ENCODE measurements at places on chromosomes 5 and 9.

- DNase-seq = peak; percentile 92
Measured at GRCh38 chr5:149002053-149002452, 60.8 kb downstream of the SH3TC2 start.

GRCh38 chr9:16133556-16134227 lies 580.8 kb downstream of the CCDC171 start:
- peak; percentile 92 for DNase-seq

DNA sequence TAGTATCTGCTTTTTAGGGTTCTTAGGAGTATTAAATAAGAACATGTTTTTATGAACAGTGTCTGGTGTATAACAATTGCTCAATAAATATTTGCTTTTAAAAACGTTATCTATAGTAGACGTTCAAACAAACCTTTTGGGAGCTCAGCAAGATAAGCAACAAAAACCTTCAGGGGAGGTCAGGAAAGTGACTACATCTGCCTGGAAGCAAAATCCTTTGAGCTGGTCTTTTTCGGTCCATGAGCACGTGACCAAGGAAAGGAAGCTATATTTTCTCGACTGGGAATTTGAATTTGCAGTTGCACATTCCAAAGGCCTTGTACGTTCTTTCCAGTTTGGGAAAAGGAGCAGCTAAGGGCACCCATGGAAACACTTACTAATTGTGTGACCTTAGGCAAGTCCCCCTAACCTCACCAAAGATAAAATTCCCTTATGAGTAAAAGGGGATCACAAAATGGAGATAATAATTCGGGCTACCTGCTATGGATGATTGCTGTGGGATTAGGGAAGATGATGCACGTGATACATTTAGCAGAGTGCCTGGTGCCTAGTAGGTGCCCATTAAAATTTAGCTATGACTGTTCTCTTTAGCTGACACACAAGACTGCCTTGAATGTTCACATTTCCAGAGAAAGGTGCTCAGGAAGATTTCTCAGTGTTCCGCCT lies 45.4 kb downstream of the PTTG1 start:
- peak; percentile 23 for DNase-seq

DNA sequence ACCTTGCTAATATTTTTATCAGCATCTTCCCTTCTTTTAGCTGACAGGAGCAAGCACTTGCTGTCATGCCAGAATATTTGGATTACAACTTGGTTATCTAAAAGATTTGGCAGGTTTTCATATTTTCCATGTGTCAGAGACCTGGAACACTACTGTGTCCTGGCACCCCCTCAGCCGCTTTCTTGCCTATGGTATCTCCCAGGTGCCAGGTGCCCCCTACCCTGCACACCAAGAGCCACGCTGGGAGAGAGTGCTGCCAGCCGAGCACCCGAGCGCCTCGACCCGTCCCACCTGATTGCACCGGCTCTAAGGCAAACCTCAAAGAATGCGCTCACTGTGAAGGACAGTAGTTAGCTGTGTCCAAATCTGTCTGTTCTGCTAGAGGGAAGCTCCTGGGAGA lies 84.8 kb downstream of the GTF3C4 start:
- no peak for DNase-seq

- DNase-seq = no peak
Measured at GRCh38 chr5:180600554-180601041, 9.3 kb upstream of the SCGB3A1 start.

DNA sequence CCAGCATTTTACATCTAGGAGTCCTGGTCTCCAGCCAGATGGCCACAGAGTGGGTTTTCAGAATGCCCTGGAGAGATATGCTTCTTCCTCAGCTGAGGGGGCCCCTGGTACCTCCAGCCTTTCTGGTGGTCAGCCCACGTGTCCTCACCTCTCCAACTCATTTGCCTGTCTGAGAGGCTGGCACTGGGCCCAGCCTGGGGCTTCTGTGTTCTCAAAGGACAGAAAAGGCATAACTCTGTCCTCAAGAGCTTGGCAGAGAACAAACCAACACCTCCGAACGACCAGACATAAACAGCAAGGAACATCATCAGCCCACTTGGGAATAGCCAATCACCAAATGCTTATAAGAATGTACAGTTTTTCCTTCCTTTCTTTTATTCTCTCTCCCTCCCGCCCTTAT lies 17.1 kb downstream of the ENG start:
- DNase-seq = no peak

DNA sequence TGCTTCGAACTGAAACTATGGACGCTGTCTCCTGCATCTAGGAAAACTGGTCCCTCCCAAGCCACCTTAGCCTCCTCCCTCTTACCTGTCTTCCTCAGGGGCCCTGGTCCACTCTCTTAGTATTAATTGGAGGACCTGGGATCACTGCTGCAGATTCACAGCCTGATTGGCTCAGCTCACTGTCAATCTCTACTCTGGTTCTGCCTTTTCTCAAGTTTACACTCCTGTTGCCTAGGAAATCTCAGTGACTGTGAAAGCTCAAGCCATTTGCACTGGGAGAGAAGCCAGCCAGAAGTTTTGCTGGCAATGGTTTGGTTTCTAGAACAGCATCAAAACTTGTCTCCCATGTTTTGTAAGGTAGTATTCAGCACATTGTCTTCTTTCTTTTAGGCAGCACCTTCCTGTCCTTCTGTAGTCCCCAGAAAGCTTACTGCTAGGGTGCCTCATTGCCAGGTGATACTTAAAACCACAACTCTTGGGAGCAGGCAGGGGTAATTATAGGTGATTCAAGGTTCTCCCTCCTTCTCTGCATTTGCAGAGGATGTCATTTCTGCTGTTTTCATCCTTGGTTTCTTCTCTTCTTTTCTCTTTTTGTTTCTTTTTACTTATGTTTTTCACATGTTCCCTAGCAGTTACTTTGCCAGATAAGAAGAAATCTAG lies at the start of gene CAPSL:
Gene CAPSL, minus strand, starts transcription at position 55 of the 660 bp plus-strand sequence. CDS start 17,502 bp downstream, outside the sequence.
- DNase-seq = peak; percentile 45

DNA sequence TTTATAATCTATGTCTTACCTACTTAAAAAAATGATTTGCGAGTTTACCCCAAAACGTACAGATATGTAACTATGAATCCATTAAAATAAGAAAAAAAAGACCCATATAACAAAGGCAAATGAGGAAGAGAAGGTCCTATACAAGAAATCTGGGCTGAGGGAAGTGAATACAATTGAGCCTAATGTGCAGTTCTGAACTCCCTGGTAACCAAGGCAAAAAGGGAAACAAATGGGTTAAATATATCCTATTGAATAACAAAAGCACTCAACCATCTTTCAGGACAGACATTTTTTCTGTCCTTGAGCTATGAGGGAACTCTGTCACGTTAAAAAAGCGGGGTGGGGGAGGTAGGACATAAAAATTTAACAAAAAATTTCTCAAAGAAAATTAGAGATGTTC lies 78.6 kb downstream of the PTPN3 start:
- DNase-seq = no peak

GRCh38 chr5:125226825-125227224 lies 480.4 kb upstream of the ZNF608 start:
- DNase-seq = no peak

- DNase-seq = no peak
Measured at GRCh38 chr9:92602413-92602812, 66.6 kb upstream of the ECM2 start.

DNA sequence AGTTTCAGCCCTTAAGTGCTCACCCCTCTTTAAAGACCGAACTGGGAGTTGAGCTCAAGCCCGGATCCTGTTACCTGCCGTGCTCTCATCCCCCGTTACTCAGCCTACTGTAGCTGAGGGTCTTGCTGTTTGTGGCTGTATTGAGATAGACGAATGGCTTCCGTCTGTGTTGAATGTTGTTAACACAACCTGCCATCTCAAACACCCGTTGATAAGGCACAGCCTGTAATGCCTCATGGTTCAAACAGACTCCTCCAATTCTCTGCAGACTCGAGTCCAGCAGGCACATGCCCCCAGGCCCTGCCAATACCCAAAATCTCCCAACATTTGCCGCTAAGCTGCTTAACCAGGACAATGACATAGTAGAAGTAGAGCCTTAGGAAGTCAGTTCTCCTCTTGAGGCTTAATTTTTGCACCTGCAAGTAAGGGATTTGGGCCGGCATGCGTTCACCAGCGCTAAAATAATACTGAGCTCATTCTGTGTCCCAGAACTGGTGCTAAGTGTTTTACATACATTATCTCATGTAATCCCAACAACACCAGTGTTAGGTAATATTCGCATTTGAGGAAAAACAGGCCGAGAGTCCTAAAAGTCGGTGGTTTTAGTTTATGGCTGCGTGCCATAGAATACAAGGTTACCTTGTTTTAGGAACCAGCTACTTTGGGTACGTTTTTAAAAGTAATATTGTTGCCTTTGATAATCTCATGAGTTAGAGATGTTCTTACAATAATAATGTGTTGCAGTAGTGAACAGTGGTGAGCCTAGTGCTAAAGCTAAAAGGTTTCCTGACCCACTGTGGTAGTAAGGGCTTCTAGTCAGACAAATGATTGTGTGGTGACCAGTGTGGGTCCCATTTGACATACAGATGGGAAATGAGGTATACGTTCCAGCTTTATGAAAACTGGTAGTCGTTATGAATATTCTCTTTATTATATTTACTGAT lies 1.5 kb upstream of the RFX3 start:
- DNase-seq = peak; percentile 80

- no peak for DNase-seq
Measured at GRCh38 chr5:1476967-1477310, 31.7 kb upstream of the SLC6A3 start.

DNA sequence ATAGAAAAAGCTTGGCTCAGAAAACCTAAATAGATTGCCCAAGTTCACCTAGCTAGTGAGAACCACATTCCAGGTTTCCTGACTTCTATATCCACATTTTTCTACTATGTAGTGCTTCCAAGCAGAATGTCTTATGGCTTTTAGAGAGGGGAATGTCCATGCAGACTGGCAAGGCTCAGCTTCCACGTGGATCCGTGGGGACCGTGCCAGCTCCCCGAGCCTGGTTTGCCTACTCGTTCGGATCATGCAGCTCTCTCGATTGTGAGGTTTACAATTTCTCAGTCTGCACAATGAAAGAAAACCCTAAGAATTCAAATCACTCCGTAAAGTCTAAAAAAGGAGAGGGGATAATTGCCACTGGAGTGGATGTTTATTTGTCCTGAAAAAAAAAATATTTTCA lies 256.5 kb upstream of the NR4A3 start:
- no peak for DNase-seq

DNA sequence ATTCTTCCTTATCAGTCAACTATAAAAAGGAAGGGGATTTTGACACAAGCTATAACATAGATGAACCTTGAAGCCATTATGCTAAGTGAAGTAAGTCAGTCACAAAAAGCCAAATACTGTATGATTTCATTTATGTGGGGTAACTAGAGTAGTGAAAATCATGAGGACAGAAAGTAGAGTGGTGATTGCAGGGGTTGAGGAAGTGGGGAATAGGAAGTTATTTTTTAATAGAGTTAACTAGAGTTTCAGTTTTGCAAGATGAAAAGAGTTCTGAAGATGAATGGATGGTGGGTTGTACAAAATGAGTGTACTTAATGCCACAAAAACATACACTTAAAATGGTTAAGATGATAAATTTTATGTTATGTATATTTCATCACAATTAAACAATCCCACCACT lies 65.4 kb upstream of the FAM174A start:
- DNase-seq = no peak

- no peak for DNase-seq
Measured at GRCh38 chr5:121885630-121886029, 33.9 kb downstream of the FTMT start.

DNA sequence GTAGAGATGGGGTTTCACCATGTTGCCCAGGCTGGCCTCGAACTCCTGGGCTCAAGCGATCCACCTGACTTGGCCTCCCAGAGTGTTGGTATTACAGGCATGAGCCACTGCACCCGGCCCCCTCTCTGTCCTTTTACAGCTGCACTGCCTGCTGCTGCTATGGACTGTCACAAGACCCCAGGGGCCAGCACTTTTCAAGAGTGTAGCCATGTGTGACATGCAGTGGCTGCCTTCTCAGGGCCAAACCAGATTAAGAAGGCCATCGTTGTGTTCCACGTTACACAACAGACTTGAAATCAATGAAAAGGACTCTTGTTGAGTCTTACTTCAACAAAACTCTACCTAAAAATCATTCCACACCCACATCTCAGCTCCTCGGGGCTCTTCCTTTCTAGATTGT lies 78.9 kb upstream of the ICE1 start:
- DNase-seq = no peak

Data from ELF-1 (cell line).